ENCODE measurements at places on chromosomes 6 and 20.

DNA sequence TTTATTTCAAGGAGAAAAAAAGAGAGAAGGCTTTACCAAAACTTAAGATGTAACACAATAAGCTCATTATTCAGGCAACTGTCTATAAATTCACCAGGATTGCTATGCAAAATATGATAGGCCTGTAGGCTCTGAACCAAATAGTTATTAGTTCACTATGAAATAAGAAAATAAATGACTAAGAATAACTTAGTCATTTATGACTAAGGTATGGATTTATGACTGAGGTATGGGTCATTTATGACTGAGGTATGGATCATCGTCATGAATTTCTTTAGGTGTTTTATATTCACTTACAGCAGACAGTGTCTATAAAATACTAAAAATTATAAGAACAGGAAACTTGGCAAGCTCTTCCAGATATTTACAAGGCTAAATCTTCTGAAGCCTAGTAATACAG is 52.1 kb upstream of the SNX9 start:
- no peak for DNase-seq

DNA sequence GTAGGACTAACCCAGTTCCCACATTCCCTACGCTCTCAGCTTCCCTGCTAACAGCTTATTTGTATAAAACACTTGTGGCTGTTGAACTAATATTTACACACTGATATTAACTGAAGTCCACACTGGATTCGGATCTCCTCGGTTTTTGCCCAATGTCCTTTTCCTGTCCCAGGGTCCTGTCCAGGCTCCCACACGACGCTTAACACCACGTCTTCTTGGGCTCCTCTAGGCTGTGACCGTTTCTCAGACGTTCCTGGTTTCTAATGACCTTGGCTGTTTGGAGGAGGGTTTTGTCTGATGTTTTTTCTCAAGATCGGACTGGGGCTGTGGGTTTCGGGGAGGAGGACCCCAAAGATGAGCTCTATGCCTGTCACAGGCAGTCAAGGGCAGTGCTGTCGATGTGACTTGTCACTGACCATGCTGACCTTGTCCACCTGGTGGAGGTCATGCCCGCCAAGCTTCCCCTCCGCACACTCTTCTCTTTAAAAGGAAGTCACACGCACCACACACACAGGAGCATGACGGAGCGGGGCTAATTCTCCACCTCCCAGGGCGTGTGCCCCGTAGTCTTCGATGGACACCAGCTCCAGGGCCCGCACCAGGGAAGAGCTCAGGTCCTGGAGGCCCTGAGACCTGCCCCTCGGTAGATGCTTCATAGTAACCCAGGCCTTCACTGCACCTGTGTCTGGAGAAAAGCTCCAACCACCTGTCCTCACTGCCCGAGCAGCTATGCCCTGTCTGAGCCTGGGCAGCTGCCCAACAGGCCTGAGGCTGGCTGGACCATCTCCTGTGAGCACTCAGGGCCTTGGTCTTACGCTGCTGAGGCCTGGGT is 72.0 kb downstream of the TTLL2 start:
- DNase-seq: no peak

- DNase-seq: no peak
Measured at GRCh38 chr20:19397666-19398065, 185.2 kb downstream of the SLC24A3 start.

- no peak for DNase-seq
Measured at GRCh38 chr6:37763413-37763812, 56.1 kb upstream of the ZFAND3 start.

DNA sequence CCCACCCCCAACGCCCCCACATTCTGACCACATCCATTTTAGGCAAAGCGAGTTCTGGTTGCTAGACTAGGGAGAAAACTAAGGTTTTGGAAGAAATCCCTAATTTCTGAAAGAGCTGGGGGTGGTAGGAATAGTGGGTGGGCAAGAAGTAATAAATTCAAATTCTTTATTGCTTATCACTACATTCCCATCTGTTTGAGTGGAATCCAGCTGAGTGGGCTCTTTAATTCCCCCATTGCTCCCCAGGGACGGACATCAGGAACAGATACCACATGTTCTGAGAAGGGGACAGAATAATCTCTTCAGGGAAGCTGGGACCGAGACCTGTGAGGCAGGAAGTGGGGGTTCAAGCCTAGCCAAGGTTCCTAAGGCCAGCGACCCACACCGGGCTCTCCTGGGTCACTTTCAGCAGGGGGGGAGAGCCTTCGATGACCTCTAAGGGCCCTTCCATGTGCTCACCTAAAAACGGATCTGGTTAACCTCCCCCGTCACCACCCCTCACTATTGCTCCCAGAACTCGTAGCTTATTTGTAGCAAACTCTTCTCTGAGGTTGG is 42.3 kb upstream of the MRPS10 start:
- DNase-seq: no peak

DNA sequence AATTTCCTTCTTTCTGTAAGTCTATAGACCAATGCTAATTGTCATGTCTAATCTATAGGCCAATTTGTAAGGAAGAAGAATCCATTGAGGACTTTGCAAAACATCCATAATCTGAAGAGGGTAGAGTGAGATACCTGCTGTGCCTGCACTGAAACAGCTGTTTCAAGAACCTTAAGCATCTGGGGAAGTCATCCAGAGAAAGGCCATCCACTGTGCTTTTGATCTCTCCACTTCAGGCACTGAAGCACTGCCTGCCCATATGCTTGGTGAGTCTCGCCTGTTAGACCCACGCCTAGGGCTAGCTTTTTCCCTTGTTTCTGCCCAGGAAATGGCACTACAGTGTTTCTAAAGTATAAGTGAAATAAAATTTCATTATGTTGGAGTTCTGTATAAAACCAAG is 921.8 kb upstream of the EPHA7 start:
- no peak for DNase-seq

GRCh38 chr6:81480139-81480538 is 272.3 kb downstream of the TENT5A start:
- DNase-seq: no peak

DNA sequence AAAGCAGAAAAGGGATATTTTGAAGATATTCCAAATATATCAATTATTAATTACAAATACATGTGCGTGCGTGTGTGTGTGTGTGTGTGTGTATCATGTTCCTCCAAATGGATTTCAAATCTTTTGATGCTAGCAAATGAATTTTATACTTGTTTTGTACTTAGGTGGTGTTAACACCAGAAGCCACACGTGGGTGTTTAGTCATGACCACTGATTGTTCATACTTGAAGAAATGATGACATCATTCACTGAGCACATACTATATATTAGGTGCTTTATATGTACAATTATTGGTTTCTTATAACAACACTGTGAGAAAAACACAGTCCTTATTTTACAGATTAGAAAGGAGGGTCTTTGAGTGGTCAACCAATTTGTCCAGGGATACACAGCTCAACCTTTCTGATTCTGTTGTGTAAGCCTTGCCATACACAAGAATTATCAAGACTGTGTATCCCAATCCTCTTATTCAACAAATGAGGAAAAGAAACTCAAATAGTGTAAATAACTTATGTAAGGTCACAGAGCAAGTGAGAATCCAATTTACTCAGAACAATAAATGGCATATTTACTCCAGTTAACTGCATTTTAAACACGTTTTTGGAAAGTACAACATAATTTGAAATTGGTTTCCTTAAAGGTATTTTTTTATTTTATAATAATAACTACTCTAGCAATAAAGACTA is 88.5 kb downstream of the BCAS1 start:
- DNase-seq: no peak

- DNase-seq: no peak
Measured at GRCh38 chr6:133431031-133431430, 189.9 kb downstream of the EYA4 start.
